ENCODE measurements at places on chromosomes 3 and 15.

- DNase-seq, result no peak
- H3K4me3 ChIP-seq, result no peak overlapping the region
- H3K4me1 ChIP-seq, result no peaks in the 10 kb centered on the region
- no peaks in the 10 kb centered on the region for H3K36me3 ChIP-seq
- H3K27ac ChIP-seq, result no peak overlapping the region
- no peaks in the 10 kb centered on the region for H3K27me3 ChIP-seq
These were observed 57.8 kb downstream of the MINDY4B start for GRCh38 chr3:150847433-150847832.

- no peak overlapping the region for H3K27ac ChIP-seq
- no peaks in the 10 kb centered on the region for H3K36me3 ChIP-seq
- H3K27me3 ChIP-seq, result no peaks in the 10 kb centered on the region
These were observed 235.0 kb downstream of the ADAMTS17 start for GRCh38 chr15:100106732-100107131.

- no peak for DNase-seq
- no peak overlapping the region for H3K27ac ChIP-seq
- H3K36me3 ChIP-seq, result no peaks in the 10 kb centered on the region
- no peaks in the 10 kb centered on the region for H3K4me1 ChIP-seq
These were observed 623.8 kb upstream of the ROBO1 start for GRCh38 chr3:80391573-80391972.

- H3K27me3 ChIP-seq, result no peaks in the 10 kb centered on the region
- peaks cover 25% of the 10 kb centered on the region for H3K4me1 ChIP-seq
- no peak overlapping the region for H3K27ac ChIP-seq
These were observed 42.6 kb downstream of the PHLDB2 start for GRCh38 chr3:111901637-111902036.

DNA sequence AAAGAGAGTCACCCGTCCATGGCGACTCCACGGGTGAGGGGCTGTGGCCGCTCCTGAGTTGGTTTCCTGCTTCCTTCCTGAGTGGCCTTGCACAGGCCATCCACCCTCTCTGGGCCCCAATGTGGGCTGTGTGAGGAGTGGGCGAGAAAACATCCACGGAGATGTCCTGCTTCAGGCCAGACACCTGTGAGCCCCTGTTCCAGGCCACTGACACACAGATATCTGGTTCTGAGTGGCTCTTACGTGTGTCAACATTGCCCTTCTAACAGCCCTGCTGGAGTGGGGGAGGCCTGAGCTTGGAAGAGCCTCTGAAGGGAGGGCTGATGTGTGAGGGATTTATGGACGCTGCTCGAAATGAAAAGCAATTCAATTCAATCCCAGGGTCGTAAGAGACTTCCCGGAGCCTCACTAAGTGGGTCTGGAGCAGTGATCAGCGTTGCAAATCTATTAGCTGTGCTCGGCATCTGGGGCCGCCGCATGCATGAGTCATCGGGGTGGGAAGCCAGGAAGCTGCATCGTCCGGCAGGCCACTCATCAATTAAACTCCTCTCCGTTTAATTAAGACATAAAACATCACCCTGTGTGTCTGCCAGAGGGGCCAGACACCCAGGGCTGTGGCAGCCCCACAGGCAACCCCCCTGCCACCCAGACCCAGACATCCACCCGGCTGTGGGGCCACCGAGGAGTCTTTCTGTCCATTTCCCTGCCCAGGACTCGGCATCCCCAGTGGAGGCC lies 20.0 kb upstream of the PRR23E start:
- no peak overlapping the region for H3K4me3 ChIP-seq
- no peak overlapping the region for H3K27ac ChIP-seq
- DNase-seq, result no peak
- H3K27me3 ChIP-seq, result no peaks in the 10 kb centered on the region

All from sigmoid colon (tissue), 7 donors.